ENCODE measurements at places on chromosomes 7 and 10.

DNA sequence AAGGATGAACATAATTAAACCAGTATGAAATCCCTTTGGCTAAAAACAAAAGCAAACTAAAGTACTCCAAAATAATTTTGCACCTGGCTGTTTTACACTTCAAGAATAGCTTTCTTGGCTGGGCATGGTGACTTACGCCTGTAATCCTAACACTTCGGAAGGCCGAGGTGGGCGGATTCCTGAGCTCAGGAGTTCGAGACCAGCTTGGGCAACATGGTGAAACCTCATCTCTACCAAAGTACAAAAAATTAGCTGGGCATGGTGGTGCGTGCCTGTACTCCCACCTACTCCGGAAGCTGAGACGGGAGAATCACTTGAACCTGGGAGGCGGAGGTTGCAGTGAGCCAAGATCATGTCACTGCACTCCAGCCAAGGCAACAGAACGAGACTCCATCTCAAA is 92.2 kb upstream of the AMPH start:
- no peak for DNase-seq

- peak; percentile 21 for DNase-seq
Measured at GRCh38 chr7:135342887-135343286, 109.2 kb downstream of the STRA8 start.

DNA sequence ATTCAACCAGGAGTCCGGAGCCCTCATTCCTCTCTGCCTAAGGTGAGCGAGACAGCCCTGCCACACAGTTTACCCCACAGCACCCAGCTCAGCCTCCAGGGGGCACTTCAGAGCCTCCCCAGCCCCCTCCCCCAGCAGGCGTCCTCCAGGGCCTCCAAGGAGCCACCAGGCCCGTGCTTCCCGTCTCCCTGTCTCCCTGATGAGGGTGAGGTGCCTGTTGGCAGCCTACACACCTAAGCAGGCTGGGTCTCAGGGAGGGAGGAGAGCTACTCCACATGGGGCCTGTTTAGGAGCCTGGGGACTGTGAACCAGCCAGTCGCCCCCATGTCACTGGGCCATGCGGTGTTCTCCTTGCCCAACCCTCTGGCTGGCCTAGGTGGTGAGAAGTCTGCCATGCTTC is 28.9 kb upstream of the TRIM8 start:
- DNase-seq: no peak

DNA sequence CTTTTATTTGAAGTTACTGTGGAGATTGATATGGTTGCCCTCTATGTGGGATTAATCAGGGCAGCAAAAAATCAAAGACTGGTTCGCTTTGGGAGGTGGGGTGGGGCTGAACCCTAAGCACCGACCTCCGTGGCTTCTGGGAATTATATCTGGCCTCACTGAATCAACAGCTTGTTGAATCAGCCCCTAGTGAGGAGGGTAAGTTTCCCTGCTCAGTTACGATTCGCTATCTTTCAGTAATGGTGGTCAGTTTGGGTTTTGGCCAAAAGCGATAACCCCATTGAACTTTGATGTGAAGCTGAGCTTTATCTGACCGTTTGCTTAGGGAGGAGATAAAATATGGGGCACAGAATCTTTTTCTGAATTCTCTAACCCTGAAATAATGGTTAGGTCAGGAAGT is 16.6 kb upstream of the ARPC1A start:
- no peak for DNase-seq

DNA sequence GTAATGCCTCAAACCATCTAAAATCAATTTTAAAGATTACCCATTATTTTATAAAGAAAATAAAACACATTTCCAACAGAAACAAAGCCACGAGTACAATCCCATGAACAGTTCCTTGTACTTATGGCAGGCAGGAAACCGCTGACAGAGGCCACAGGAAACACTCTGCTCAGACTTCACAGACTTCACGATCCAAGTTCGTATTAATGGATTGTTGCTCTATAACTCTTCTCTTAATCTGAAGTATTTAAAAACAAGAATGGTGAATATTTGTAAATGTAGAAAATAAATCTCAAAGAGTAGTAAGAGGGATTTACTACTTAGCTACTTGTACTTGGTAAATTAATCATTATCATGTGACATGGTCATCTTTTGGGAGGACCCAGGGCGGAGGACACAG is 78.3 kb downstream of the SNX10 start:
- DNase-seq: no peak

DNA sequence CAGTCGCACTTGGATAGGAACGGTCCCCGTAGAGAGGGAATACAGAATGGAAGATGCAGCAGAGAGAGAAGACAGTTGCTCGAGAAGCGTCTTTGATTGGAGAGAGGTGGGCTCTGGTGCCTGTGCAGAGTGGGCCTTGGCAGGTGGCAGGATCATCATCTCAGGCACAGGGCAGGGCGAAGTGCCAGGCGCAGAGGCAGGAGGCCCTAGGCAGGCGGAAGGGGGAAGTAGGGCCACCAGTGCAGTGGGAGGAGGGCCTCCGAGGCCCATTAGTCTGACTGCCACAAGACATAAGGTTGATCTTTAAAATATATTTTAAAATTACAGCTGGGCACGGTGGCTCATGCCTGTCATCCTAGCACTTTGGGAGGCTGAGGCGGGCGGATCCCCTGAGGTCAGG is 10.1 kb downstream of the CARD11 start:
- no peak for DNase-seq

GRCh38 chr7:157122800-157123495 is 15.8 kb upstream of the UBE3C start:
- no peak for DNase-seq

GRCh38 chr7:95989301-95989700 is 216.9 kb downstream of the DYNC1I1 start:
- DNase-seq: no peak

GRCh38 chr7:11623093-11623678 is 208.8 kb downstream of the THSD7A start:
- no peak for DNase-seq

DNA sequence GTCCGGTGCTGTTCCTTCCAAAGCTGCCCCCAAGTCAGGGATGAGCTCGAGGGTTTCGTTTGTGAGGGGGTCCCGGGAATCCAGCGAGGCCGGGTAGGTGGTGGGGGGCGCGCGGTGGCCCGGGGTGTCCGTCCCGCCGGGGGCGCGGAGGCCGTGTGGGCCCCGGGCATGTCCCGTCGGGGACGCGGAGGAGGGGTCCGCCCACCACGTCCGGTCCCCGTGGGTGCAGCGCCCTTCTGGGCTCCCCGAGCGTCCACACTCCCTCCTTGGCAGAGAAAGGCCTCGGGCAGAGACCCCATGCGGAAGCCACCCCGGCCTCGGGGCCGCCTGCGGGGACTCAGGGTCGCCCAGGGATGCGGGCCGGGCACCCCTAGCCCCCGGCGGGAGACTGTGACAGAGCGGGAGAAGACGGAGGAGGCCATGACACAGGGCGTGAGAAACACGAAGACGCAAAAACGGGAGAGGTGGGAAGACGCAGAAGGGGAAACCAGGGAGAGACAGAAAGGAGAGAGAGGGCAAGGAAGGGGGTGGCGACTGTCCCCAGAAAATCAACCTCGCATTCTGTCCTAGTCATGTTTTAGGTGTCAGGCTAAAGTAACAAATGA is 640 bp upstream of the ZNF425 start:
- DNase-seq: peak; percentile 26

DNA sequence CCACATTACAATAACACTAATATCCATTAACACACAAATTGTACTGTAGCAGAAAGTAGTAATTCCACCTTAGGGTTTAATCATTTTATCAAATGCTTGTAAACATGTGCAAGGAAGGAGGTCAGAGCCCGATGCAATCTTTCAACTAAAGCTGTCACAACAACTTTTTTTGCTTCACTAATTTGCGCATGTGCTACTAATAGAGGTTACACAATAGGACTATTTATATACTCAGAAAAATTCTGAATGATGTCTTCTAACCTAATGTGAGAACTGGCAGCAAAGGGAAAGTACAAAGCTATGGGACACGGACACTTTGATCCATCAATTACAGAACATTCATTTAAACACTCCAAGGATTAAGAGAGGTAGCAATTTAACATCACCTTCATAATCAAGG is 244.4 kb downstream of the CHCHD3 start:
- DNase-seq: no peak

DNA sequence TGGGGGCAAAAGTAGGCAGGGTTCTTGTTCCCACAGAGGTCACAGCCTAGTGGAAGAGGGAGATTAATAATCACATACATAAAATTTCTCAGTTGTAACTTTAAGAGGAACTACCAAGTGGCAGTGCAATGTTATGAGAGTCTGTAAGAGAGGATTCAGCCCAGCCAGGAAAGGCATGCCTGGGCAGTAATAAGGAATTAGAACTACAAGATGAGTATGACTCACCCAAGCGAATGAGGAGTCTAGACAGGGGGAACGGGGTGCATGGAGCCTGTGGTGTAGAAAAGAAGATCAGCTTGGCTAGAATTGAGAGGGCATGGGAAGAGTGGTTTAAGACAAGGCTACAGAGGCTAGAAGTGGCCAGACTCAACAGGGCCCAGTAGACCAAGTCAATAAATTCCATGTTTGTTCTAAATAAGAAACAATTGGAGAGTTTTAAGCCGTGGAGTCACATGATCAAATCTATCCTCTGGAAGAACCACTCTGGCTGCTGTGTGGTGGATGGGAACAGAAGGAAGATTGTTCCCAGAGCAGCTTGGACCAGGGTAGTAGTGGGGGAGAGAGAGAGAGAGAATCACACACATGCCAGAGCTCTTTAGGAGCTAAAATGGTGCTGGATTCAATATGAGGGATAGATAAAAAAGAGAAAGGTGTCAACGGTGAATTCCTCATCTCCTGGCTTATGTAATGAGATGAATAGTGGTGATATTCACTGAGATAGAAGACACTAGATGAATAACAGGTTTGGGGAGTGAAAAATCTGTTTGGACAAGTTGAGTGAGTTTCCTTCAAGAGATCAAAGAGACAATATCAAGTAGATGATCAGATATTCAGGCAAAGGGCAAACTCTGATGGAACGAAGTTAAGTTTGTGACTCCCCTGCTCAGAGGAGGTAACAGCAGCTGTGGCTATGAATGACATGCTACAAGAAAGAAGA is 265.1 kb downstream of the FGFR2 start:
- DNase-seq: no peak

DNA sequence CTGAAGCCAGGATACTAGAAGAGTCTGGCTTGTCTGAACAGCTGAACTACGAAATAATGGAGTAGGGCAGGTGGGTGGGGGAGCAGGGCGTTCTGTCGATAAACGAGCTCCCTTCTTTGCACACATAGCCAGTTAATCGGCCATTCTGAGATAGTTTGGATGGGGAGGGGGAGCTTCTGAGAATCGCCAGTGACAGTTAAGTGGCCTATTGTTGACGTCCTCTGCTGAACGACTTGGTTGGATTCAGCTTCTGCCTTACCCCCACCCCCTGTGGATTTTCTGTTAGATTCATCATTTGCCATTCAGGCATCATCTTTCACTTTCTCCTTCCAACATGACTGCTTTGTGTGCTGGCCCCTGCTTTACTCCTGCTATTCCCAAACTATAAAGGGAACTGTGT is 520 bp downstream of the CPA5 start:
- DNase-seq: no peak

GRCh38 chr10:63976538-63976937 is 455.3 kb downstream of the REEP3 start:
- peak; percentile 14 for DNase-seq

- no peak for DNase-seq
Measured at GRCh38 chr7:131726031-131726430, 169.6 kb upstream of the PODXL start.

GRCh38 chr10:5809527-5810154 is 3.6 kb downstream of the GDI2 start:
- DNase-seq: no peak

DNA sequence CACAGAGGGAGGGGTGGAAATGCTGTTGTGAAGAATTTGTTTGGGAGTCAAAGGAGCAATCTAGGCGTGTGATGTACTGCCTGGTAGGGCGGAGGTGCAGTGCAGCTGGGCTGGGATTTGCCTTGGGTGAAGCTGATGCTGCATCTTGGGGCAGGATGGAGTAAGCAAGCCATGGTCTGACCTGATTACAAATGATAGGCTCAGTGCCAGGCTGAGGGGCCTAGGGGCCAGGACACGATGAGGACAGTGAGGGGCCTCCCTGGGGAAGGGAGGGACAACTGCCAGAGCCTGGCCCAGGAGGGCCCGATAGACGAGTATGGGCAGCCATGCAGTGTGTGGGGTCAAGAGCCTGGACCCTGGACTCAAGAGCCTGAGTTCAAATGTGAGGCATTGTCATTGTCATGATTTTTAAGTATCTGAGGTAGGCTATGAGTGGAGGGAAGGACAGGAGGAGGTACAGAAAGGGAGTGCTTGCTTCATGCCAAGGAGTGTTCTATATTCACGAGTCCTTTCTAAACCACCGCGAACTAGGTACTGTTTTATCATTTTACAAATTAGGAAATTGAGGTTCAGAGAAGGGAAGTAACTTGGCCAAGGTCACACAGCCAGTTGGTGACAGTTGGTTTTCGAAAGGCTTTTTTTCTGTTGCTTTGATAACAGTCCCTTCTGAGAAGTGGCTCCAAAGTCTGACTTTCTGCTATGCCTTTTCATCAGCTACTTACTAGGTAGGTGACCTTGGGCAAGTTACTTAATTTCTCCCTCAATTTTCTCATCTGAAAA is 29.7 kb downstream of the HIF1AN start:
- no peak for DNase-seq

DNA sequence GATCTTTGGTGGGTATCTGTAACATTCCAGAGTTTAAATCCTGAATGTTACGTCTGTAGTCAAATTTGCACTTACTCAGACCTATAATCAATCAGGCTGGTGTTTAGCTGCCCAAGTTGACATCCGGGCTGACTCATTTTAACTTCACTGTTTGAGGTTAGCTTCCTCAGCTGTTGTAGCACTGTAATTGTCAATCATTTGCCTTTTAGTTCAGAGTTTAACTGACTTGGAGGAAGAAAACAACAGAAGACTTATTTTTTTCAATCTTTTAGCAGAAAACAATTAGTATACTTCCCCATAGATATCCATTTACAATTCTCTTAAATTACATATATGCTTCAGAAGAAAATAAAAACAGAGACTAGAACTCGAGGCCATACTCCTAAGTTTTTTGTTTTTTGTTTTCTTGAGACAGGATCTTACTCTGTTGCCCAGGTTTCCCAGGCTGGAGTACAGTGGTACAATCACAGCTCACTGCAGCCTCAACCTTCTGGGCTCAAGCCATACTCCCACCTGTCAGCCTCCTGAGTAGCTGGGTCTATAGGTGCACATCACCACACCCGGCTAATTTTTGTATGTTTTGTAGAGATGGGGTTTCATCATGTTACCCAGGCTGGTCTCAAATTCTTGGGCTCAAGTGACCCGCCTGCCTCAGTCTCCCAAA is 38.5 kb upstream of the LRRC17 start:
- DNase-seq: no peak

Measured in dorsolateral prefrontal cortex (tissue), 122 donors.